ENCODE measurements at places on chromosomes 13 and 19. TPM values are rescaled to one million over a fixed set of nuclear protein-coding genes. Genes with fewer than 3 reads are reported as not detected.

GRCh38 chr13:75196147-75196837 is 285.7 kb downstream of the TBC1D4 start:
- no peaks in the 10 kb centered on the region for H3K36me3 ChIP-seq
- no peak overlapping the region for H3K27ac ChIP-seq
- peaks cover 2% of the 10 kb centered on the region for H3K27me3 ChIP-seq

Gene ITGBL1
- total RNA-seq, result not detected

DNA sequence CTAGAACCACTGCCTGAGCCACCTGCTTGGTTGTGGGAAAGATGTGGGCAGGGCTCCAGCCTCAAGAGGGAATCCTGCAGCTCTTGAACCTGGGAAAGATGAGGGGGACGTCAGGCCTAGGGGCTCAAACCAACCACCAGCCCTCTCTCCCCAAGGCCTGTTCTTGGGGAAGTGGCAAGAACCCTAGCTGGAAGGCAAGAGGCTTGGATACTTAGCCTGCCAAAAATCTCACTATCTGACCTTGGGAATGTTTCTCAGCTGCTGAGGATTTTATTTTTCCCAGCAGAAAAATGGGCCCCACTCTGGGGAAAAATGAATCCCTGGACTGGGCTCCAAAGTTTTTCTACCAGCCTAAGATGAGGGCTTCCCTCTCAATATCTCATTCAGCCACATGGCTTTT is 4.6 kb downstream of the USHBP1 start:
- H3K4me1 ChIP-seq, result peaks cover 14% of the 10 kb centered on the region
- DNase-seq, result no peak
- H3K27ac ChIP-seq, result no peak overlapping the region
- peaks cover 2% of the 10 kb centered on the region for H3K27me3 ChIP-seq

- no peak overlapping the region for H3K27ac ChIP-seq
- no peaks in the 10 kb centered on the region for H3K27me3 ChIP-seq
- DNase-seq, result no peak
- H3K36me3 ChIP-seq, result no peaks in the 10 kb centered on the region
- H3K4me3 ChIP-seq, result no peak overlapping the region
- H3K4me1 ChIP-seq, result no peaks in the 10 kb centered on the region
Observed at GRCh38 chr13:82947191-82947621, 935.1 kb downstream of the SLITRK1 start.

- no peak for DNase-seq
- H3K4me1 ChIP-seq, result no peaks in the 10 kb centered on the region
- no peaks in the 10 kb centered on the region for H3K27me3 ChIP-seq
- no peak overlapping the region for H3K27ac ChIP-seq
Observed at GRCh38 chr19:33812388-33813330, 16.0 kb downstream of the KCTD15 start.

Gene HIF3A
- not detected for total RNA-seq

Gene SBSN
- not detected for total RNA-seq

DNA sequence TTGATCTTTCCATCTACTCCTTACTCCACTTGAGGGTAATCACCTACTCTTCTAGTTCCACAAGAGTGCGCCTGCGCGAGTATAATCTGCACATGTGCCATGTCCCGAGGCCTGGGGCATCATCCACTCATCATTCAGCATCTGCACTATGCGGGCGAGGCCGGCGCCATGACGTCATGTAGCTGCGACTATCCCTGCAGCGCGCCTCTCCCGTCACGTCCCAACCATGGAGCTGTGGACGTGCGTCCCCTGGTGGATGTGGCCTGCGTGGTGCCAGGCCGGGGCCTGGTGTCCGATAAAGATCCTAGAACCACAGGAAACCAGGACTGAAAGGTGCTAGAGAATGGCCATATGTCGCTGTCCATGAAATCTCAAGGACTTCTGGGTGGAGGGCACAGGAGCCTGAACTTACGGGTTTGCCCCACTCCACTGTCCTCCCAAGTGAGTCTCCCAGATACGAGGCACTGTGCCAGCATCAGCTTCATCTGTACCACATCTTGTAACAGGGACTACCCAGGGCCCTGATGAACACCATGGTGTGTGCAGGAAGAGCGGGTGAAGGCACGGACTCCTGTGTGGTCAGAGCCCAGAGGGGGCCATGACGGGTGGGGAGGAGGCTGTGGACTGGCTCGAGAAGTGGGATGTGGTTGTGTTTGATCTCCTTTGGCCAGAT is 2.7 kb upstream of the KLK2 start:
- no peak overlapping the region for H3K27ac ChIP-seq
- no peaks in the 10 kb centered on the region for H3K4me1 ChIP-seq
- DNase-seq, result peak; percentile 28

Gene GCDH
- total RNA-seq, result 39.5 TPM

DNA sequence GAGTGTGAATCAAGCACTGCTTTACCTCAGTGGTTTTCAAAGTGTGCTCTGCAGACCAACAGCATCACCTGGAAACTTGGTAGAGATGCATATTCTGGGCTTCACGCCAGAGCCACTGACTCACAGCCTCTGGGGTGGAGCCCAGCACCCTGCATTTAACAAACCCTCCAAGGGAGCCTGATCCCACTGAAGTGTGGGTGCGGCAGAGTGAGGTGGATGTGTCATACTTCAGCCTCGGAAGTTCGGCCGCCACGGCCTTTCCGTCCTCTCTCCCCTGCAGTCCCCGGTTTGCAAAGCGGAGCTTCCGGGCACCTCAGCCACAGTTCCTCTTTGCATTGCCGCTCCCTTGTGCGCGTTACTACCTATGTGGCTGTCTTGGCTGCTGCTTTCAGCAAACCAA is 33.3 kb upstream of the MICU2 start:
- no peak overlapping the region for H3K27ac ChIP-seq
- H3K27me3 ChIP-seq, result peaks cover 4% of the 10 kb centered on the region
- H3K4me3 ChIP-seq, result no peak overlapping the region
- no peaks in the 10 kb centered on the region for H3K4me1 ChIP-seq
- no peaks in the 10 kb centered on the region for H3K36me3 ChIP-seq

GRCh38 chr13:78609464-78610205 is 6.3 kb upstream of the POU4F1 start:
- H3K4me1 ChIP-seq, result peaks cover 21% of the 10 kb centered on the region
- H3K27ac ChIP-seq, result no peak overlapping the region
- H3K4me3 ChIP-seq, result peak overlapping the region; percentile 59
- no peak for DNase-seq
- H3K27me3 ChIP-seq, result peaks cover 65% of the 10 kb centered on the region

- H3K36me3 ChIP-seq, result no peaks in the 10 kb centered on the region
- no peak for DNase-seq
- no peaks in the 10 kb centered on the region for H3K4me1 ChIP-seq
- no peaks in the 10 kb centered on the region for H3K27me3 ChIP-seq
- no peak overlapping the region for H3K27ac ChIP-seq
Observed at GRCh38 chr13:62387647-62388046, 972.0 kb upstream of the PCDH20 start.

DNA sequence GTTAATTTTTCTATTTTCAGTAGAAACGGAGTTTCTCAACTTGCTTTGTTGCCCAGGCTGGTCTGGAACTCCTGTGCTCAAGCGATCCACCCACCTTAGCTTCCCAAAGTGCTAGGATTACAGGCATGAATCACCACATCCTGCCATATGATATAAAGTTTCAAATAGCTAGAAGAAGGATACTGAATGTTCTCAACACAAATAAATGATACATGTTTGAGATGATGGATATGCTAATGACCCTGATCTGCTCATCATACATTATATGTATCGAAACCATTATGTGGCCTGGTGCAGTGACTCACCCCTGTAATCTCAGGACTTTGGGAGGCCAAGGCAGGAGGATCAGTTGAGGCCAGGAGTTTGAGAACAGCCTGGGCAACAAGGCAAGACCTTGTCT is 11.5 kb downstream of the CIB3 start:
- no peak overlapping the region for H3K27ac ChIP-seq
- no peaks in the 10 kb centered on the region for H3K27me3 ChIP-seq
- peaks cover 28% of the 10 kb centered on the region for H3K4me1 ChIP-seq
- H3K36me3 ChIP-seq, result peaks cover 17% of the 10 kb centered on the region
- no peak for DNase-seq

Gene ZNF525
- 19.0 TPM for total RNA-seq

Gene OLFM4
- not detected for total RNA-seq

GRCh38 chr19:8648240-8648639 is 17.8 kb downstream of the NFILZ start:
- DNase-seq, result no peak
- H3K27me3 ChIP-seq, result peaks cover 7% of the 10 kb centered on the region
- no peak overlapping the region for H3K27ac ChIP-seq
- H3K4me3 ChIP-seq, result no peak overlapping the region
- no peaks in the 10 kb centered on the region for H3K36me3 ChIP-seq
- H3K4me1 ChIP-seq, result peaks cover 19% of the 10 kb centered on the region

- DNase-seq, result no peak
- no peak overlapping the region for H3K4me3 ChIP-seq
- H3K27ac ChIP-seq, result no peak overlapping the region
- H3K27me3 ChIP-seq, result no peaks in the 10 kb centered on the region
Observed at GRCh38 chr13:96844616-96845015, 149.7 kb downstream of the OXGR1 start.

DNA sequence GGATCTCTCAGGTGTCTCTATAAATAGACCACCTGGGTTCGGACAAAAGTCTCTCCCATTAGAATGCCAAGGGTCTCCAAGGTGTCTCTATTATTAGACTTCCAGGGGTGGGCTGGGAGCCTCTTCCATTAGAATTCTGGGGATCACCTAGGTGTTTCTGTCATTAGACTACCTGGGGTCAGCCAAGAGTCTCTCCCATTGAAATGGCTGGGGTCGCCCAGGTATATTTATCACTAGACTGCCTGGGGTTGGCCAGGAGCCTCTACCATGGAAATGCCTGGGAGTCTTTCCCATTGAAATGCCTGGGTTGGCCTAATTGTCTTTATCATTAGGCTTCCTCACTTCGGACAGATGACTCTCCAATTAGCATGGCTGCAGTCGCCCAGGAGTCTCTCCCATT is 1565.5 kb downstream of the UQCRFS1 start:
- H3K4me1 ChIP-seq, result no peaks in the 10 kb centered on the region
- no peaks in the 10 kb centered on the region for H3K27me3 ChIP-seq
- H3K4me3 ChIP-seq, result no peak overlapping the region
- no peaks in the 10 kb centered on the region for H3K36me3 ChIP-seq

Gene FFAR1
- total RNA-seq, result not detected

Gene MEIS3
- total RNA-seq, result not detected

Gene WDR88
- total RNA-seq, result not detected

- H3K27ac ChIP-seq, result peak overlapping the region; percentile 49
- H3K36me3 ChIP-seq, result peaks cover 2% of the 10 kb centered on the region
- peaks cover 3% of the 10 kb centered on the region for H3K27me3 ChIP-seq
- H3K4me3 ChIP-seq, result no peak overlapping the region
- DNase-seq, result peak; percentile 90
Observed at GRCh38 chr19:41951686-41952172, 7.4 kb downstream of the RABAC1 start.

GRCh38 chr13:70424928-70425327 is 316.7 kb upstream of the KLHL1 start:
- no peaks in the 10 kb centered on the region for H3K36me3 ChIP-seq
- DNase-seq, result no peak
- no peaks in the 10 kb centered on the region for H3K4me1 ChIP-seq
- no peaks in the 10 kb centered on the region for H3K27me3 ChIP-seq
- no peak overlapping the region for H3K27ac ChIP-seq
- no peak overlapping the region for H3K4me3 ChIP-seq

Gene ALG5
- total RNA-seq, result 33.8 TPM

Gene LILRB3
- 1.5 TPM for total RNA-seq

Gene MADCAM1
- 0.39 TPM for total RNA-seq

GRCh38 chr13:67515895-67516294 is 285.8 kb upstream of the PCDH9 start:
- no peak overlapping the region for H3K27ac ChIP-seq
- H3K4me1 ChIP-seq, result no peaks in the 10 kb centered on the region
- no peak overlapping the region for H3K4me3 ChIP-seq
- H3K36me3 ChIP-seq, result no peaks in the 10 kb centered on the region

Gene TMEM59L
- total RNA-seq, result not detected

Gene LTBP4
- 54.7 TPM for total RNA-seq

- H3K27me3 ChIP-seq, result no peaks in the 10 kb centered on the region
- peaks cover 36% of the 10 kb centered on the region for H3K4me1 ChIP-seq
- H3K36me3 ChIP-seq, result peaks cover 62% of the 10 kb centered on the region
- H3K4me3 ChIP-seq, result peak overlapping the region; percentile 95
Observed at GRCh38 chr19:10332158-10332964, 968 bp downstream of the RAVER1 start.

Gene NLRP4
- not detected for total RNA-seq

Gene MBD3L3
- not detected for total RNA-seq

DNA sequence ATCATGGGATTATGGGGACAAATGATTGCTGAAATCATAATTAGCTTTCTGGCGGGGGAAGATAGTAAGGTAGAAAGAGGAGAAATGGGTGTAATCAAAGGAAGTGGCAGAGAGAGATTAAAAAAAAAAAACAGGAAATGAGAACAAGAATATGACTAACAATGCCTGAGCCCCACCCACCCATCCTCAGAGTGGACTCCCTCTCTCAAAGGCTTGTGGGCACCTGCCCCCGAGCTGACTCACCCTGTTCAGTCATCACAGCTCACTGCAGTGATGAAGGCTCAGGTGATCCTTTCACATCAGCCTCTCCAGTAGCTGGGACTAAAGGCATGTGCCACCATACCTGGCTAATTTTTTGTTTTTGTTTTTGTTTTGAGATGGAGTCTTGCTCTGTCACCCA is 26.4 kb upstream of the TPT1 start:
- DNase-seq, result peak; percentile 96
- H3K27ac ChIP-seq, result peak overlapping the region; percentile 90
- H3K4me3 ChIP-seq, result peak overlapping the region; percentile 12
- H3K27me3 ChIP-seq, result no peaks in the 10 kb centered on the region
- peaks cover 70% of the 10 kb centered on the region for H3K4me1 ChIP-seq

GRCh38 chr19:32543115-32543900 is 37.7 kb upstream of the PDCD5 start:
- H3K4me3 ChIP-seq, result no peak overlapping the region
- no peak for DNase-seq
- no peaks in the 10 kb centered on the region for H3K36me3 ChIP-seq
- no peak overlapping the region for H3K27ac ChIP-seq
- H3K4me1 ChIP-seq, result no peaks in the 10 kb centered on the region

GRCh38 chr13:40082639-40083038 is 427.2 kb downstream of the COG6 start:
- H3K4me1 ChIP-seq, result peaks cover 11% of the 10 kb centered on the region
- no peak overlapping the region for H3K27ac ChIP-seq
- no peaks in the 10 kb centered on the region for H3K36me3 ChIP-seq

DNA sequence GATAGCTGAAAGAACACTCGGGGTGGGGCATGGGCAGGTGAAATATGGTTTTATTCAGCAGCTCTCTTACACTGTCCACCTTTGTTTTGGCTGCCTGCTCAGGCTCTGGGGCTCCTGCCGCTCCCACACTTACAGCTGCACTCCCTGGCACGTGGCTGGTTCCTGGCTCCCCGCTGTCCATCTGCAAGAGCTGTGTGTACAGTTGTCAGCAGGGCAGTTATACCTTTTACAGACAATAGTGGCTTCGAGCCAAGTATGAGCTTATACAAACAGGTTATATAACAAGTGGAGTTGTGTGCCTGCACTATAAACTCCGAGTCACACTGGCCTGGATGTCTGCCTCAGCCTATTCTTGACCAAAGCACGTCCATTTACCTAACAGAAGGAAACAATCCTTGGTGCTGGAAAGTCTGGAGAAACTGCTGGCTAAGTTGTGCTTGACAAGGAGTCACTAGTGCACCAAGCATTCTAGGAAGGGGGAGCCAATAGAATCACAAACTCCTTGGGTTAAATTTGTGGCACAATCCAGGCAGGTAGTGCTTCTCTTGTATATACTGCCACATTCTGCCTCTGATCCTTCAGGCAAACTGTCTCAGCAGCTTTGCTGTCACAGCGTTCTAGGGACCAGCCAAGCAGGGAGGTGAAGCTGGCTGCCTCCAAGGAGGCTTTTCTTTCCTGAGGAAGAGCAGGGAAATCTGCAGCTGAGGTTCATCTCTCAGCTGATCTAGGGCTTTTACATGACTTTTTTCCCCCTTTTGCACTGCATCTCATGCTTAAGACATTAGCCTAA is 68.2 kb downstream of the NHLRC3 start:
- H3K4me1 ChIP-seq, result no peaks in the 10 kb centered on the region
- no peaks in the 10 kb centered on the region for H3K36me3 ChIP-seq
- DNase-seq, result no peak
- H3K4me3 ChIP-seq, result no peak overlapping the region
- H3K27ac ChIP-seq, result no peak overlapping the region
- H3K27me3 ChIP-seq, result peaks cover 6% of the 10 kb centered on the region

Data from activated CD8-positive, alpha-beta T cell treated with anti-CD3 and anti-CD28 coated beads, Interleukin-2, amount 10 ng/mL, durations not matched to agents 7 days and 5 days (primary cell).